CD8-positive, alpha-beta memory T cell (primary cell): ENCODE measurements at places on chromosomes 5 and 9. TPM values are rescaled to one million over a fixed set of nuclear protein-coding genes. Genes with fewer than 3 reads are reported as not detected.

The FAM78A gene
- polyA plus RNA-seq = 27.6 TPM

The IFNA2 gene
- polyA plus RNA-seq = not detected

DNA sequence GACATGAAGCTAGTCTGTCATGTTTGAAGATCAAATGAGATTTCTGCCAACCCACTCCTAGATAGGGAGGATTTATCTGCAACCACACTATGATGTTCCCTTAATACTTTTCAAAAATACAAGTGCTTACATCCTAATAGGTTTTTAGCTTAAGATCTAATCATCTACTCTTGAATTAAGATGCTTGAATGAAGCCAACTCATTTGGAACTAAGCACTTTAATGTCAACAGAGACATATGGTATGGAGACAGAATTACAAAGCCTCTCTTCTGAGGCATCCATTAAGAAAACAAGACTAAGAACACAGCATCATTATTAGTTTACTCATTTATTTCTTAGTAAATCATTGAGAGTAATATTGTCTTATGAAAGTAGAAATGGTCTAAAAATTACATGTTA lies 139.3 kb upstream of the NFIB start:
- no peak for DNase-seq
- H3K4me1 ChIP-seq = no peaks in the 10 kb centered on the region
- H3K4me3 ChIP-seq = no peak overlapping the region
- H3K36me3 ChIP-seq = no peaks in the 10 kb centered on the region

GRCh38 chr5:93320920-93321445 lies 260.0 kb downstream of the NR2F1-AS1 start:
- no peaks in the 10 kb centered on the region for H3K27me3 ChIP-seq
- no peaks in the 10 kb centered on the region for H3K4me1 ChIP-seq
- no peak overlapping the region for H3K27ac ChIP-seq
- no peak overlapping the region for H3K4me3 ChIP-seq

GRCh38 chr9:78490231-78490630 lies 193.3 kb downstream of the PSAT1 start:
- no peaks in the 10 kb centered on the region for H3K27me3 ChIP-seq
- H3K4me3 ChIP-seq = no peak overlapping the region
- H3K4me1 ChIP-seq = no peaks in the 10 kb centered on the region
- DNase-seq = no peak

GRCh38 chr5:146344155-146345118 lies 5.8 kb downstream of the POU4F3 start:
- H3K4me3 ChIP-seq = no peak overlapping the region
- no peak overlapping the region for H3K27ac ChIP-seq
- H3K4me1 ChIP-seq = no peaks in the 10 kb centered on the region
- DNase-seq = no peak

GRCh38 chr9:112403614-112404201 lies 23.8 kb downstream of the HSDL2 start:
- H3K27me3 ChIP-seq = no peaks in the 10 kb centered on the region
- H3K36me3 ChIP-seq = no peaks in the 10 kb centered on the region
- H3K4me3 ChIP-seq = no peak overlapping the region
- no peaks in the 10 kb centered on the region for H3K4me1 ChIP-seq

DNA sequence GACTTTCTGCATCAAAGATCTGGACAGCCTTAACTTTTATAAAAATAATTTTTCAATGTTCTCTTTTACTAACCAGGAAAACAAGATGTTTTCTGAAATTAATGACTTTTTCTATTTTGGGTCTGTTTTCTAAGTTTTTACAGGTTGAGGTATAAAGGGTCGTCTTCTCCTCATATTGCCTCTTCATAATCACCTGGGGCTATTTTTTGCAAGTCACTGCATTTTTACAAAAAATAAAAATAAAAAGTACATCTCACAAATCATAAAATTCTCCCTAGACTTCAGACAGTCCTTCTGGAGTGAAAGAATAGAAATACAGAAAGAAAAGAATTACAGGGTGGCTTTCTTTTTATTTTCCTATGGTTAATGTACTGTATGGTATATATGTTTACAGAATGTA lies 168.5 kb downstream of the PALM2AKAP2 start:
- H3K27ac ChIP-seq = no peak overlapping the region
- H3K4me3 ChIP-seq = no peak overlapping the region
- H3K4me1 ChIP-seq = peaks cover 8% of the 10 kb centered on the region
- DNase-seq = no peak
- H3K36me3 ChIP-seq = no peaks in the 10 kb centered on the region
